ENCODE measurements at places on chromosomes 3 and 15.

- no peak for DNase-seq
Observed at GRCh38 chr3:112384769-112385168, 51.8 kb downstream of the CD200 start.

DNA sequence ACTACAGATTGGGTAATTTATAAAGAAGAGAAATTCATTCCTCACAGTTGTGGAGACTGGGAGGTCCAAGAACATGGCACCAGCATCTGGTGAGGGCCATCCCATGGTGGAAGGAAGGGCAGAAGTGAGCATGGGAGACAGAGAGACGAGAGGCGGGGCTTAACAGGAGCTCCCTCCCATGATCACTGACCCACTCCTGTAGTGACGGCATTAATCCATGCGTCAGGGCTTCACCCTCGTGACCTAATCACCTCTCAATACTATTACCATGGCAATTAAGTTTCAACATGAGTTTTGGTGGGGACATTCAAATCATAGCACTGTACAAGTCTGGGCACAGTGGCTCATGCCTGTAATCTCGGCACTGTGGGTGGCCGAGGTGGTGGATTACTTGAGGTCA is 17.1 kb downstream of the RPL32 start:
- DNase-seq: no peak

DNA sequence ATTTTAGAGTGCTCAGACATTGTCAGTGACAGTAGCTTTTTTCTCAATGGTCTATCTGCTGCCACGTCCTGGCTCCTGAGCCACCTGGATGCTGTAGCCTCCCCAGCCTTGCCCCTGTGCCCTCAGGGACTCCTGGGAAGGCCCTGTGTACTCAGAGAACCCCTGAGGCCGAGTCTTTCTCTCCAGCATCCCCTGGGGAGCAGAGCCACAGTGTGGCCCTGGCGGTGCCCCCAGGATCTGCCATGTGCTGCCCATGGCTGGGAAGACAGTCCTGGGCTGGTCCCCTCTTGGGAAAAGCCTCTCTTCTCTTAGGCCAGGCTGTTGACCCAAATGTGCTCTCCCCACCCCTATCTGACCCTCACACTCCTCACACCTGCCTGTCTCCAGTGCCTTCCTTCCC is 5.0 kb downstream of the MYD88 start:
- DNase-seq: no peak

DNA sequence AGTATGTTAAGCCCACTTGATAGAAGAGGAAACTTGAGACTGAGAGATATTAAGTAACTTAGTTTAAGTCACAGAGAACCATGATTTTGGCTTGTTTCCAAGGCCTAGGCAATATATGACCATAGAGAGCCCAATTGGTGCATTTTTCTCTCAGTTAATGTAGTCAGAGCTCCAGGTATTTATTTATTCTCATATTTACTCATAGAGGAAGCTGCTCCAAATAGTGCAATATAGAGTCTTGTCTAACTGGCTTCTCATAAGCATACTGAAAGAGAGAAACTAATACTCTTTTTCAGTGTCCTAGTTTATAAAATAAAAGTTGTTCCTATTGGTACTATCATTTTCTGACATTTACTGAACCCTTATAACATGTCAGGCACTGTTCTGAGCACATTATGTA is 15.2 kb downstream of the TRNT1 start:
- no peak for DNase-seq

DNA sequence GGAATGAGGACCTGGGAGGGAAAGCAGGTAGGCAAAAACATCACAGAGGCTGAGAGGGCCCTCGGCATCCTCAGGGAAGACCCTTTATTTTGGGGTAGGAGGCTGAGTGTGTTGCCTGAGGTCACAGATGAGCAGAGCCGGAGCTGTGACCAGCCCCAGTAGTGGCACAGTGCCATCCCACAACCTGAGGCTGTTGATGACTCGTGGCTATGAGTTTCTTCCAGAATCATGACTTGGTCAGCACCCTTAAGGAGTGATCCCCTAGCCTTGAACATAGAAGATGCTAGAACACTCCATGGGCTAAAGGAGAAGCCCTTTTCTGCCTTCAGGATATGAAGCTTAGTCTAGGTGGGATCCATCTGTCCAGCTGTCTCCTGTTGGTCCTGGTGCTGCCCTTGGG is 19.5 kb upstream of the CXCR6 start:
- no peak for DNase-seq

- DNase-seq: no peak
Observed at GRCh38 chr15:42707068-42707467, 29.9 kb downstream of the CDAN1 start.

DNA sequence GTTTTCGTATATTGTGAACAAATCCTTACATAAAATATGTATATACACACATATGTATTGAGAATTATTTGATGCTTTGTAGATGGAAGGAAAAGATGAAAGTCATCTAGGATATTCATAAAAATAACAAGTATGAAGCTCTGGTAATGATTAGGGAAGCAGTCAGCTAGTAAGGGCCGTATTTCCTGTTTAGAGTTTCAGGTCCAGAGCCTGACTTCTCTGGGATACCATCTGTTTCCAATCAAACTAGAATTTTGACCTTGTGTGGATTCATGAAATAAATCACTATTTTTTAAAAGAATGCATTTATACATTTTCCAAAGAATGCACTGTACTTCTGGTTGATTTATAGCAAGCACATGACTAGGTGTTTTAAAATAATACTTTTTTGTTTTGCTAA is 156.1 kb upstream of the CGNL1 start:
- DNase-seq: no peak

- no peak for DNase-seq
Observed at GRCh38 chr3:197899833-197900478, 50.0 kb upstream of the RPL35A start.

DNA sequence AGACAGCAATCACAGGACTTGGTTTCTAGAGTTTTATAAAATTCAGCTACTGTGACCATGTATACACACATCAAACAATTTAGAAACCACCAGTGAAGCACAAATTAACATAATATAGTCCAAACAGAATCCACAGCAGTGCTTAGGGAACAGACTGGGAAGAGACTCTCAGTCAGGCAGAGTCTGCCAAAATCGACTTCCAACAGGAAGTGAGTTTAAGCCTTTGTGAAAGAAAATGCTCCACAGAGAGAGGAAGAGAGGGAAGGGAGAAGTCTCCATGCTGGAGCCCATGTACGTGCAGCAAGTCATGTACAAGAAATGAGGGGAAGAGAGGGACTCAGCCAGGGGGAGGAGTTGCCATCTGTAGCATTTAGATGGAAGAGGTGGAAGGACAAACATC is 172.6 kb downstream of the IL5RA start:
- no peak for DNase-seq

All from activated effector memory CD4-positive, alpha-beta T cell treated with Interleukin-2 at 50 U/mL for 16 hours (primary cell).